ENCODE measurements at places on chromosomes 3 and 15.

DNA sequence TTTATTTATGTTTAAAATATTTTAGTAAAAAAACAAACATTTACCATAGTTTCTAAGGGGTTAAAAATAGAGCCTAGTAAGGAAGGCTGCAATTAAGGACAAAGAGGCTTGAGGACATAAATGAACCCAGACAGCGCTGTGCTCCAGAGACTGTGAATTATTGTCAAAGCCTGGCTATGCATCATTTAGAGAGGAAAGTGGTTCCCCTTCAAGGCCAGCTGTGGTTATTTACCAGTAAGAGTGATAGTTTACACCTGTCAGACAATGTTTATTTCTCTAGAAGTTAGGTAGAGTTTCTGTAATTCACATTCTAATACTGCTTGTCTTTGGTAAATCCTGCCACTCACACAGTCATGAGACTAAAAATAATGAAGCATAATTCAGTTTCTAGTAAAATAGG is 32.4 kb upstream of the PIK3R4 start:
- DNase-seq, result no peak

DNA sequence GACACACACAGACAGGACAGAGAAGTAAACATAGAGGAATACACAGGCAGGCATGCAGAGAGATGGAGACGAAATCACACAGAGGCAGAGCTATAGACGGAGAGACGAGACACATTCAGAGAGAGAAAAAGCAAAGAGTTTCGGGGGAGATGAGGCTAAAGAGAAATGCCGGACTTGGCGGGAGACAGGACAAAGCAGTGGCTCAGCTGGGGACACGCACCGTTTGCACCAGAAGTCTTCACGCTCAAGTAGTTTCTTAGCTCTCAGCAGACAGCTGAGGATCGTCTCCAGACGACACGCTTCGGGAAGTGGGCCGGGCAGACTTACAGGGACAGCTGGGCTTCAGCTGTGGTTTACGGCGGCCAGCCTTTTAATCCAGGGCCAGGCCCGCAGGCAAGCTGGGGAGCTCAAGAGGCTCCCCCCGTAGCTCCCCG is 56.2 kb upstream of the DLG1 start:
- DNase-seq, result peak; percentile 61

DNA sequence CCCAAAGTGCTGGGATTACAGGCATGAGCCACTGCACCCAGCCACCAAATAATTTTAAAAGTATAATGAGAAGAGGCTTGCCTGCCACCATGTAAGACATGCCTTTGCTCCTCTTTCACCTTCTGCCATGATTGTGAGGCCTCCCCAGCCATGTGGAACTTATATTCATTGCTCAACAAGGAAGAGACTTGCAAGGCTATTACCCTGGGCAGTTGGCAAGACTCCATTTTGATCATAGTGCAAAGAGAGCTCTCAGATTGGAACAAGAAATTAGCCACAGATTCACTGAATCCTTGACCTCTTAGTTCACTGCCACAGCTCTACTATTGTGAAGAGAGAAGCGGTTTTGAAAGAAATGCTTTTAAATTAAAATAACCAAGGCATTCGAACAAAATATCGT is 6.1 kb downstream of the SCAP start:
- no peak for DNase-seq

DNA sequence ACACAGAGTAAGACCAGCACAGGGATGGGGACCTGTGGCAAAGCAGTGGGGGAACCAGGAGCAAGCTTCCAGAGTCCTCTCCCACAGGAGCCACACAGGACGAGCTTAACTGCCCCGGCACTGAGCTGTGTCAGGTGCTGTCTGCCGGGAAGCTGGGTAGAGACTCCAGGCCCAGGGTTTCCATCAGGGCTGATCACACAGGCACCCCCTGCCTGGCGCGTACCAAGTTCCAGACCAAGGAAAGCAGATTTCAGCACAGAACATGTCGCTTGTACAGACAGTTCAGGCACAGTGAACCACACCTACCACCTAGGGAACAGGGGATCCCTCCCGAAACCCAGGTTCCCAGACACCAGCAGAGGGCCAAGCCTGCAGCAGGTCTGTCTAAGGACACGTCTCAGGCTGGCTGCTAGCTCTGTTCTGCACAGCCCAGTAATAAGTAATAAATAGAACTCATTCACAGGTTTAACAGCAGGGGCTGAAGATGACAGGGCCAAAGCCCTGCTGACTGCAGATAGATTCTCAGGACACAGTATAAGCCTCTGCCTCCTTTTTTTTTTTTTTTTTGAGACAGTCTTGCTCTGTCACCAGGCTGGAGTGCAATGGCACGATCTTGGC is 30.2 kb upstream of the OCA2 start:
- no peak for DNase-seq

DNA sequence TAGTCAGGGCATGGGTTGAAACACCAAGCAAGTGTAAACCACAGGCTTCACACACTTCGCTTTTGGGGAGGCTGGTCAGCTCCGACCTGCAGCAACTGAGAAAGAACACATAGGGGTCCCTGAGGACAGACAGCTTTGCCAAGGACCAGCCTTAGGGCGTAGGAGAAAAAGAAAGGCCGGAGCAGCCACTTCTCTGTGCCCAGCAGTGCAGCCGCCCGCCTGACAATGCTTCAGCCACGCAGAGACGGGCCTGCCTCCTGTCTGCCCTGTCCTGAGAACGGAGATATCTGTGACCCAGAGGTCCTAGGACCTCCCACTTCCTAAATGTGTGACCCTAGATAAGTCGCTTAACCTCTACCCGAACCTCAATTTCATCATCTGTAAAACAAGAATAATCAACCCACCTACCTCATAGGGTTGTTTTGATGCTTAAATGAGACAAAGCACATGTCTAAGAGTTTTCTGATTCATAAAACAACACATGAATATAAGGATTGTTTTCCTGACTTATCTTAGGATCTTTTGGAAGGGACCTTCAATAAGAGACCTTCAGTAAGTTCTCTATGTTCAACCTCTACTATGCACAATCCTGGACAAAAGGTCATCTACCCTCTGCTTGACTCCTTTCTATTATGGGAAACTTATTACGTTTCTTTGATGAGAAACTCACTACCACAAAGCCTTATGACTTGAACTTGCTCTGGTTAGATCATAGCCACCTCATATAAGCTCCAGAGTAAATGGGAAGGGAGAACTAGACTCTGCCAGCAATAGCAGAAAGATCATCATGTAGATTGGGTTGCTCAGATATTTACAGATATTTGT is 32.9 kb upstream of the RFTN1 start:
- no peak for DNase-seq

All from globus pallidus (tissue), 1 donor.